ENCODE measurements at places on chromosomes 3 and 15.
A peak's percentile ranks its signal among the peaks of the same experiment; 100 is the strongest.

DNA sequence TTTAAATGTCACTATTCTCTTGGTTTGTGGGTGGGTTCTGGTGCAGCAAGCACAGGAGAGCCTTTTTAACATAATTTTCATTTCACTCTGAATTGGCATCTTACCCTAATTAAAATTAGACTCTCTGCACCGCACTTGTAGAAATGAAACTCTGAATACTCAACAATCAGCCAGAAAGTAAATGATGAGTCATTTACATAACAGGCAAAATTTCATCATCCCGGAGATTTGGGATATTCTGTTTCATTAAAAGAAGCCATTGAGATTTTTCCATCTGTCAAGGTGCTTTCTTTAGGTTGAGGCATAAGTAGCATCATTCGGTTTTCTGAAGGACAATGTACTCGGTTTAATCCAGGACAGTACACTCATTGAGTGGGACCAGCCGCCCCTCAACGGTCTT, 111.0 kb downstream of the RFTN1 start:
- peaks cover 26% of the 10 kb centered on the region for H3K4me1 ChIP-seq
- H3K27ac ChIP-seq: no peak overlapping the region
- no peak for DNase-seq

GRCh38 chr15:25800761-25801515, 62.2 kb downstream of the ATP10A start:
- H3K27ac ChIP-seq: no peak overlapping the region
- peaks cover 15% of the 10 kb centered on the region for H3K4me1 ChIP-seq
- H3K36me3 ChIP-seq: peaks cover 7% of the 10 kb centered on the region
- no peak for DNase-seq
- H3K27me3 ChIP-seq: no peaks in the 10 kb centered on the region

DNA sequence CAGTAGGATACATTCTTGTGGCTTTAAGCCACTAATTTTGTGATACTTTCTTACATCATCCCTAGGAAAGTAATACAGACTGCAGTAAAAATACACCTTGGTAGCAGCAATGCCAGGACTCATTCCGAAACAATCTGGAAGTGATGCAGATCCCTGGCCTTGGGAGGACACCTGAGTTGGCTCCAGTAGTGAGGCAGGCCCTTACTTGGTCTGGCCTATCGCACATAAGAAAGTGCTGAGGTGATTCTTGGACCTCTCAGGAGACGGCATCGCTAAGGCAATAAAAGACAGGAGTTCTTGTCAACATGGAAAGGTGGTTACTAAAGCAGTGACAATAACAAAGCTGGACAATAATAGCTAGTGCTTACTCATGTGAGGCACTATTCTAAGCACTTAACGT, 126.5 kb downstream of the SUCNR1 start:
- no peak overlapping the region for H3K27ac ChIP-seq
- H3K27me3 ChIP-seq: peaks cover 7% of the 10 kb centered on the region
- H3K36me3 ChIP-seq: no peaks in the 10 kb centered on the region
- no peaks in the 10 kb centered on the region for H3K4me1 ChIP-seq
- no peak overlapping the region for H3K4me3 ChIP-seq

DNA sequence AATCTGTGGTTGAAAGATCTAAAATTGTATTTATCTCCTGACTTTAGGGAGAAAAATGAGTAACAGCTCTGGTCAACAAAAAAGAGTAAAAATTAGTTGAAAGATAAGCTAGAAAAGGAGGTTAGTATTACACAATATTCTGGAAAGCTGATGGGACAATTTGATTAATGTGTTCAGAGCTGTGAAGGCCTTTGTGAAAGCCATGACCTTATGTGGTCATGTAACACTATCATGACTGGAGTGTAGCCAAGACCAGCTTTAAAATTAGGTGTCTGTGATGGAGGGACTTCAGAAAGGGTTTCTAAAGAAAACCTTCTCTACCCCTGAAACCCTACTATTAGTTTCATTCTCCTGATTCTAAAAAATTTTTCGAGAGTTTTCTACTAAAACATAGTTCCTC, 127.2 kb downstream of the NFKBIZ start:
- no peak overlapping the region for H3K27ac ChIP-seq
- H3K27me3 ChIP-seq: peaks cover 15% of the 10 kb centered on the region
- H3K36me3 ChIP-seq: no peaks in the 10 kb centered on the region
- no peak for DNase-seq
- no peak overlapping the region for H3K4me3 ChIP-seq

- no peak for DNase-seq
- no peaks in the 10 kb centered on the region for H3K4me1 ChIP-seq
- no peak overlapping the region for H3K27ac ChIP-seq
- H3K36me3 ChIP-seq: no peaks in the 10 kb centered on the region
- H3K4me3 ChIP-seq: no peak overlapping the region
Measured at GRCh38 chr3:165603196-165603595, 234.0 kb downstream of the BCHE start.

GRCh38 chr15:41690636-41691035, 30.4 kb downstream of the MGA start:
- peaks cover 9% of the 10 kb centered on the region for H3K36me3 ChIP-seq
- H3K4me1 ChIP-seq: peaks cover 27% of the 10 kb centered on the region
- H3K27me3 ChIP-seq: no peaks in the 10 kb centered on the region
- H3K27ac ChIP-seq: no peak overlapping the region
- H3K4me3 ChIP-seq: no peak overlapping the region

DNA sequence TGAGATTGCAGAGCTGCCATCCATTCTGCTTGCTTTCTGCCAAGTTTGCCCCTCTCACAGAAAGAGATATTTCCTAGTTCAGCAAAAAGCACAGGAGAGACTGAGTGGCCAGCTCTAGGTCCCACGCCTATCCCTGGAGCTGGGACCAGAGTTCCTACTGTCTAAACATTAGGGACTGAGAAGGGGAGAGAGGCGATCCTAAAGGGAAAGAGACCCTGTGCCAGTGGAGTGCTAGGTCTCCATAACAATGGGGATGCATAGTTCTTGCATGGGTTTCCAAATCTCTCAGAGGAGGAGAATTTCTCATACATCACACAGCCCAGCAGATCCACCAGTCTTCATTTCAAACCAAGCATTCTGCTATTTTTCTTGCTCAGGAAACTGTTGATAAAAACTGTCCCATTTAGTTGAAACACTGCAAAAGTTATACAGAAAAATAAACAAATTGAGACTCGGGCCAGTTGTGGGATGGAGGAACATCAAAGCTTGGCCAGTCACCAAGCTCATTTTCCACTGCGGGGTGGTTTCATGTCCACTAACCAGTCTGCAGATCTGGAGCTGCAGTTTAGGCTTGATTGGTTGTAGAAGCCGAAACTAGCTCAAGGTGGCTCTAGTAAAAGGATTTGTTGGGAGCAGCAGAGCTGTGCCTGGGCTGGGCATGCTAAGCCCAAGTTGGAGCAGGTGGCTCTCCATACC, 62.7 kb downstream of the EEFSEC start:
- H3K27me3 ChIP-seq: no peaks in the 10 kb centered on the region
- peaks cover 12% of the 10 kb centered on the region for H3K36me3 ChIP-seq
- no peak overlapping the region for H3K4me3 ChIP-seq
- no peak overlapping the region for H3K27ac ChIP-seq

GRCh38 chr15:27648359-27648758, 450.8 kb downstream of the OCA2 start:
- DNase-seq: no peak
- H3K4me1 ChIP-seq: no peaks in the 10 kb centered on the region
- no peaks in the 10 kb centered on the region for H3K27me3 ChIP-seq

DNA sequence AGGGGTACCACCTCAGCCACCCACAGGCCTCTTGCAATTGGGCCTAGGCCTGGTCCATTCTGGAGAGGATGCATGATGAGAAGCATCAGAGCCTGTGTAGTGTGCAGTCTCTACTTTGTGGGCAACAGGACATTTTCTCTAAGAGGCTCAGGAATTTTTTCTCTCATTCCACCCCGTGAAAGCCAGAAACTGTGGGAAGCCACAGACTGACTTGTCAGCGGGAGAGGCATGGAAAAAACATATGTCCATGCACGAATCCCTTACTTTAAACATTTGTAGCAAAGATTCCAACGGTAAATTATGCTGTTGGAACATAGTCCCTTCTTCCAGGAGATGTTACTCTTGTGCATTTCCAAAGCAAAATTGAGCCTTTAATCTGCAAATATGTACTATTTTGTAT, 196.5 kb downstream of the KLHL25 start:
- H3K27ac ChIP-seq: peak overlapping the region; percentile 55
- peaks cover 41% of the 10 kb centered on the region for H3K4me1 ChIP-seq
- H3K36me3 ChIP-seq: peaks cover 52% of the 10 kb centered on the region
- no peak for DNase-seq
